ENCODE measurements at places on chromosomes 5 and 9.

GRCh38 chr5:119951330-119951934, 322.1 kb downstream of the FAM170A start:
- DNase-seq, result no peak

GRCh38 chr5:96337048-96337781, 95.8 kb downstream of the PCSK1 start:
- no peak for DNase-seq

GRCh38 chr5:40879163-40879942, 29.9 kb upstream of the C7 start:
- DNase-seq, result no peak

GRCh38 chr5:151562019-151562707, 29.0 kb downstream of the FAT2 start:
- DNase-seq, result no peak

DNA sequence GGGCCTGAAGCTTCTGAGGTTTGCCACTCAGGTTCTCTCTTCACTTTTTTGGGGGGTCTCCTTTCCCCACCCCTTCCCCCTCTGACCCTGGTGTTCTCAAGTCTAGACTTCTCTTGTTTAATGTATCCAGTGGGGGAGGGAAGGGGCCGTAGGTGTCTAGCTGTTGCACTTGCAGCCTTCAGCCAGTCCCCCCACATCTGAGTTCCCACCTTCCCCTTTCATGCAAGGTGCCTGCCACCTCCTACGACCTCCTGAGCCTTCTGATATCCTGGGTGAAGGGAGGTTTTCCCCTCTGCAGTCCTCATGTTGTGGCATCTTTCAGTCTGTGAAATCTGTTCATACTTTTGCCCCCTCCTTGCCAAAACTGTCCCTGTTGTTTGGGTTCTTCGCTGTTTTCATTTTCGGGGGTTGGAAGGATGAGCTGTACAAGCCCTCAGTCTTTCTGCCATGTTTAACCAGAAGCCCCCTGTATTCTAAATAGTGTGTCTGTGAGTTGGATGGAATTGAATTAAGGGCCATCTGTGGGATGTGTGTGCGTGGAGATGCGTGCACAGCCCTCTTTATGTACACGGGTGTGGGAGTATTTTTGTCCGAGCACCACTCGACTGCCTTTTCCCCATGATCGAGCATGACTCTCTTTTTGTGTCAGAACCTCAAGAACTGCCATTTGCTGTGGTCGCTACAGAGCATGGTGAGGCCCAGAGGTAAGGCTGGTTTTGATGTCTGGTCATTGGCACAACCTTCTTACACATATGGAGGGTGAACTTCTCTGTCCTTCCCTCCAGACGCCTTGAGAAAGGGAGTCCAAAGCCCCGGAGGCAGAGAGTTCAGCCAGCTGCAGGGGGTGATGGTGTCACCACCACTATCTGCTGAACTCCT, 23.6 kb downstream of the PRRC2B start:
- DNase-seq, result no peak

DNA sequence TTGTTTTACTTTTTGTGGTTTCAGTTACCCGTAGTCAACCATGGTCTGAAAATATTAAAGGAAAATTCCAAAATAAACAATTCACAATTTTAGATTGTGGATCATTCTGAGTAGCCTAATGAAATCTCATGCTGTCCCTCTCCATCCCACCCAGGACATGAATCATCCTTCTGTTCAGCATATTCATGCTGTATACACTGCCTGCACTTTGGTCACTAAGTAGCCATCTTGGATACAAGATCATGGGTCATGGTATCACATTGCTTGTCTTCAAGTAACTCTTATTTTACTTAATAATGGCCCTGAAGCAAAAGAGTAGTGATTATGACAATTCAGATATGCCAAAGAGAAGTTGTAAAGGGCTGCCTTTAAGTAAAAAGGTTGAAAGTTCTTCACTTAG, 536.5 kb upstream of the ACO1 start:
- no peak for DNase-seq

DNA sequence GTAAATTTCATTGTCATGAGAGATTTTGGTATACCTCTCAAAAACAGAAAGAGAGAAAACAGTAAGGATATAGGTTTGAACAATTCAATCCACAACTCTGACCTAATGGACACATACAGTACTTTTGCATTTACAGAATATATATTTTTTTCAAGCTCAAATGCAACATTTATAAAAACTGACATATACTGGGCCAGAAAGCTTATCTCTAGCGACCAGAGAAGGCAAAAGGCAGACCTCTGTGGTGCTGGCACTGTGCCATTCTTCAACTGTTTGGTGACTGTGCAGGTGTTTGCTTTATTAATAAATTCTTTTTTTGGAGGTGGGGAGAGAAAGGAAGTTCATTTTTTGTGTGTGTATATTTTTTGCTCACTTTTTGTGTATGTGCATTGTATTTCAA, 6.0 kb upstream of the PLAC8L1 start:
- no peak for DNase-seq

DNA sequence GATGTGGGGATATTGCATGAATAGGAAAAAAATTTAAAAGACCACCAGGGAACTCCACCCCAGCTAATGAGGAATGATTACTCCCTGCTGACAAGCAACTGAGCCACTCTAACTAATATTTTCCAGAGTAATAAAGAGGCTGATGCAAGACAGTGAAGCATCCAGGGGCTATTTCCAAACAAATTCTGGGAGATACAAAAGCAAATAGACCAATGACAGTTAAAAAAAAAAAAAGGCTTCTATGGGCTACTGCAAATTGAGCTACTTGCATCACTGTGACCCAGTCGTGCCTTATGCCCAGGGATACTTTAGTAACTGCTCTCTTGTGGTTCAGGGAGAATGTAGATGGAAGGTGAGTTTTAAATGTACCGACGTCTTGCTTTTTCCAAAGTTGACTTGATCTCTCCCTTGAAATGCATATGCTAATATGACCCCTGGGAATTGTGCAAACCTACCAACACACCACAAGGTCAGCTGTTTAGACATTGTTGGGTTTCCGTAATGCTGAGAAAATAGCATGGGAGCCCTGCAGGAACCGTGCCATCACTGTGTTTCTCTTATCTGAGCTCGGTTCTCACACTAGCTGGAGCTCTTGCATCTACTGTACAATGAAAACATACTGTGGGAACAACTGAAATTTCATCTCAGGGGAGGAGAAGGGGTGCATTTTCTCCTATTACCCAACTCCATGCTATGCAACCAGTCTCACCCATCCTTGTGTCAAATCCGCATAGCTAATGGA, 250.6 kb upstream of the MAP3K1 start:
- DNase-seq, result no peak

- no peak for DNase-seq
These were observed 18.5 kb downstream of the ZNF366 start for GRCh38 chr5:72488756-72489155.

DNA sequence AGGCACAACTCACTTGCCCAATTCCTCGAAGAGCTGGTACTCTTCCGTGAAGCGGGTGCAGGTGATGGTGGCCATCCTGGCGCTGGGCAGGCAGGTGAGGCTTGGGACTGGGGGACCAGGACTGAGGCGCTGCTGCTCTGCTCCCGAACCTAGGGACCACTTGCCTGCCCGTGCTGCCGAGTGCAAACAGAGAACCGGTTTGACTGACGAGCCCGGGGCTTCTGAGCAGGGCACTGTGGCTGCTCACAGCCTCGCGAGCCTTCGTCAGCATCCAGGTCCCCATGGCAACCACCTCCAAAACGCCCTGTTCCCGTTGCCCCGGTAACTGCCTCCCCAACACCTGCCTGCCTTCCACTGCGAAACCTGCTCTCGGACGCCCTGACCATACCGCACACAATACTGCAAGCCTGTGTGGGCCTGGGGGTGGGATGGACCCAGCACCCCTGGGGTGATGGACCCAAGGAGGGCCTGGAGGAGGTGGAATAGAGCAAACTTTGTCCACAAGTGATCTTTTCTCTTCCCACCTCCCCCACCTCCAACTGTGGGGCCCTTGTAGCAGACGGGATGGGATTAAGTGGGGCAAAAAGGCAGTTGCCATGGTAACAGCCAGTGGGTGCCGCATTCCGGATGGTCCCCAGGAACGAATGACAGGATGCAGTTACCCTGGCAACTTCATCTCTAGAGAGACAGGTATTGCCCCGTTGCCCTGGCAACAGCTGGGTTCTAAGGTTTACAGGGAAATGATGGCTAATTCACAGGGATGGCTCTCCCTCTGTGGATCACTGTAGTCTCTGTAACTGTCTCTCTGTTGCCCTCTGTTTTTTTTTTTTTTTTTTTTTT, at the start of gene CAMK2A:
TSS of gene CAMK2A (minus strand) at position 223 of the 840 bp plus-strand sequence. CDS start at position 75, 148 bp downstream.
- no peak for DNase-seq

- DNase-seq, result no peak
These were observed 241.1 kb downstream of the CACNA1B start for GRCh38 chr9:138118601-138119071.

GRCh38 chr9:110640736-110641135, 27.9 kb upstream of the MUSK start:
- DNase-seq, result no peak

- no peak for DNase-seq
These were observed 19.1 kb upstream of the FOXB2 start for GRCh38 chr9:77000330-77000729.

DNA sequence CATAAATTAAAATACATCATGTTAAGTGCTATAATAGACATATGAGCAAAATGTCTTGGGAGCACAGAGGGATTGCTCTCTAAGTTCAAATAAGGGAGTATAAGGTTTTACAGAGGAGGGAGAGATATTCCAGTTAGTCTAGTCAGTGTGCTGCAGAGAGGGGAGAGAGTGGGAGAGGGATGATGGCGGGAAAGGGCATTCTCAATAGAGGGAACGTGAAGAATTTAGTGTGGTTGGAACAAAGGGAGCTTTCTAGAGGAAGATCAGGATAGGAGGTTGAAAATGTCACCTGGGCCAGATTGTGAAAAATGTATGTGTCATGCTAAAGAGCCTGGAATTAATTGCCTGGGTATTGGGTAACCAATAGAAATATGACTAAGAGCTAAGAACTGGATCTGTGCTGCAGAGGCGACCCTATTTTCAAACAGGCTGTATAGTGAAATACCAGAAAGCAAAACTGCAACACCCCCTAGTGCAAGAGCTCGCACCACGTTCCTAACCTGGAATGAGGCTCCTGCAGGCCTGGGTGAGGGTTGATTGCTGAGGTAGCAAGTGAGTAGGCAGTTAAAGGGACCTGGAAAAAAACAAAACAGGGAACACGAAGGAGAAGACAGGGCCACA, 791.8 kb upstream of the C9orf72 start:
- DNase-seq, result no peak

GRCh38 chr5:103461243-103461642, 101.3 kb downstream of the NUDT12 start:
- no peak for DNase-seq

- DNase-seq, result no peak
These were observed 5.4 kb downstream of the RAD17 start for GRCh38 chr5:69374911-69375446.

DNA sequence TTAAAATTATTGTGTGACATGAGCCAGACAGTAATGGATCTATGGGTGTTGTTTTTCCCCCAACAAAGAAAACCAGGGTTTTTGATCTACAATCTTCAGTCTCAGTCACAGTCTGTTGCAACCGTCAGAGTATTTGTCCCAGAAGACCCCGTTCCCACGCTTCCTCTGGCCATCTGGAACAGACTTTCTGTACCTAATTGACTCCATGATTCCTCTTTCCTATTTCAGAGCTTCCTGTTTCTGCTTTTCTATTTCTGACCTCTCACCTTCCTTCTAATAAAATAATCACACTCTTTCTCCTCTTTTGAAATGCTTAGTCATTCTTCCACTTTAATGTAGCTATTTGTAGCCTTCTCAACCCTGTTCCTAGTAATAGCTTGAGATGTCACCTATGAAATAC, 1044.8 kb downstream of the DTWD2 start:
- DNase-seq, result no peak

DNA sequence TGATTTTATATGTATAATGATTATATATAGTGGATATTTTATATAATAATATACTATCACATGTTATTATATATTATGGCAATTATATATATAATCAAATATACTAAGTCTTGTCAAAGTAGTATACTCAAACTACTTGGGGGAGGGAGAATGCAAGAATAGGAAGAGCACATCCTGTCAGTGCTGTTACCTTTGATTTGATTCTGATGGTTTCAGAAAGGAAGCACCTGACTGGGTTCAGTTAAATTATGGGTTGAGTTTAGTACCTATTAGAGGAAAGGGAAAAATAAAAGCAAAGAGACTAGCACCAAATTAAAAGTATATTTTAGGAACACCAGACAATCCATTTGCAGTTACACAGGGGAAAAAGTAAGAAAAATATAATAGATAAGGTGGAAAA, 107.6 kb downstream of the GRIA1 start:
- DNase-seq, result no peak

DNA sequence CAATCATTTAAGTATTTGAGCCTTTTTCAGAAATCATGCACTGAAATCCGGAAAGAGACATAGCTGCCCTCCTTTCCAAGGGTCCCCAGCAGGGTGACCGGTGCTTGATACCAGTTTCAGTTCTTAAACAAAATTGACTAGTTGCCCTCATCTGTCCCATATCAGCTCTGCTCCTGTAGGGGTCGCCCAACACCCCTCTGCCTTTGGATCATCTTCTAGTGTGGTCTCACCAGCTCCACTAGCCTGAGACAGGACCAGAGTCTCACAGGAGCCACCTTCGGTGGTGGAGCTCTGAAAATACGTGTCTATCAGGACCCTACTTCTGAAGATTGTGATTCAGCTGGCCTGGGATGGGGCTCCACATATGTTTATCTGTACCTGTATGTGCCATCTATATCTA, 428.2 kb downstream of the ENC1 start:
- no peak for DNase-seq

GRCh38 chr5:478982-479535, 36.1 kb downstream of the EXOC3 start:
- no peak for DNase-seq

- no peak for DNase-seq
These were observed 2002.2 kb upstream of the ACO1 start for GRCh38 chr9:30382271-30382670.

DNA sequence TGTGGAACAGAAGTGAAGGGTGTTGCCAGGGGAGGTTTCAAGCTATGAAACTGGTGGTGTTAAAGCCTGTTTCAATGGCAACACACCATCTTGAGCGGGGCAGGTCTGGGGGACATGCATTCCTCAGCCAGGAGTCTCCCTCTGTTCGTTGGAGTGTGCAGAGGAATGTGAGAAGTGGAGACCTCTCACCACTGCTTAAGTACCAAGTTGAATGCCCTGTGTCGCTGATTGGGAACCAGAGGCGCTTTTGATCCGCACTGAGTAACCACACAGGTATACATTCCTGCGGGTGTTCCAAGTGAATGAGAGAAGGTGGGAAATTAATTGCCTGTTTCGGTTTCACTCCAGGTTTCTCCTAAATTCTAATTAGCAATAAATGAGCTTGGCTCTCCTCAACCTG, 99.4 kb downstream of the LIX1 start:
- DNase-seq, result no peak

GRCh38 chr5:174045470-174046025, at the start of gene NSG2:
TSS of gene NSG2 (plus strand) at chr5:174045706. CDS start at chr5:174046756, 1,050 bp downstream.
- DNase-seq, result peak; percentile 29

DNA sequence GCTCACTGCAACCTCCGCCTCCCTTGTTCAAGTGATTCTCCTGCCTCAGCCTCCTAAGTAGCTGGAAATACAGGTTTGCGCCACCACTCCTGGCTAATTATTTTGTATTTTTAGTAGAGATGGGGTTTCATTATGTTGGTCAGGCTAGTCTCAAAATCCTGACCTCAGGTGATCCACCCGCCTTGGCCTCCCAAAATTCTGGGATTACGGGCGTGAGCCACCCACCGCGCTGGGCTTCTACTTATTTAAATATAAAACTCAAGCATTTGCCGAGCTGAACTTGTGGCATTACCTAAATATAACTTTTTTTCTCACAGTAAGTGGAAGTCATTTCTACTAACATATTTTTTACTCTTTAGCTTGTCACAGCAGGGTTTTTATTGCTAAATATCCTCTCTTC, 1356.3 kb upstream of the ACO1 start:
- no peak for DNase-seq

Measured in activated T-cell treated with anti-CD3 and anti-CD28 coated beads for 48 hours (primary cell).